SJCRH30 (cell line): ENCODE measurements at places on chromosomes 12 and 14. TPM values are rescaled to one million over a fixed set of nuclear protein-coding genes. Genes with fewer than 3 reads are reported as not detected.

The FGF23 gene
- total RNA-seq: 0.02 TPM in 1 of 2 replicates, not detected in the other

The USP44 gene
- total RNA-seq: 0.04 TPM in 1 of 2 replicates, not detected in the other

The JPH4 gene
- total RNA-seq: 0.10 TPM in 2 replicates

The PXMP2 gene
- 86.7 and 94.9 TPM in 2 replicates for total RNA-seq

The CFAP251 gene
- 0.41 and 0.45 TPM in 2 replicates for total RNA-seq

The WNT1 gene
- total RNA-seq: not detected in 2 replicates

The B3GNT4 gene
- total RNA-seq: 0.26 TPM in 1 of 2 replicates, not detected in the other

The SMCO2 gene
- not detected in 2 replicates for total RNA-seq

The RHOJ gene
- total RNA-seq: 3.1 and 3.5 TPM in 2 replicates

The FAM177A1 gene
- 27.0 and 28.0 TPM in 2 replicates for total RNA-seq
